ENCODE measurements at places on chromosomes 4 and X.

DNA sequence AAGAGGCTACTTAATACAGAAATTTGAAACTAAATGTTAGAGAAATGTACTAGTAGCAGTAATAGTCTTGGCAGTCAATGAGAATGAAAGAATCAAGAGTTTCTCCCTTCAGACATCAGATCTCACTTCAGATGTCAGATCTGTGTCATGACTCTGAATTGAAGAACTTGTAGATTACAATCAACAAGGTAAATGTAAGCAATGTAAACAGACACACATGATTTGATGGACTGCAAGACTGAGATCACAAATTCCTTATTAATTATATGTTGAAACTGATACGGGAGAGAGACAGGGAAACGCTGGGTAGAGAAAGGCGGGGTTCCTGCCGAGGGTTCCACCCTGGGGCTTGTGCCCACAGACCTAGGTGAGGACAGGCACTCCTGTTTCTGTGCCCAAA is 65.5 kb upstream of the HHIP start:
- no peak for DNase-seq

DNA sequence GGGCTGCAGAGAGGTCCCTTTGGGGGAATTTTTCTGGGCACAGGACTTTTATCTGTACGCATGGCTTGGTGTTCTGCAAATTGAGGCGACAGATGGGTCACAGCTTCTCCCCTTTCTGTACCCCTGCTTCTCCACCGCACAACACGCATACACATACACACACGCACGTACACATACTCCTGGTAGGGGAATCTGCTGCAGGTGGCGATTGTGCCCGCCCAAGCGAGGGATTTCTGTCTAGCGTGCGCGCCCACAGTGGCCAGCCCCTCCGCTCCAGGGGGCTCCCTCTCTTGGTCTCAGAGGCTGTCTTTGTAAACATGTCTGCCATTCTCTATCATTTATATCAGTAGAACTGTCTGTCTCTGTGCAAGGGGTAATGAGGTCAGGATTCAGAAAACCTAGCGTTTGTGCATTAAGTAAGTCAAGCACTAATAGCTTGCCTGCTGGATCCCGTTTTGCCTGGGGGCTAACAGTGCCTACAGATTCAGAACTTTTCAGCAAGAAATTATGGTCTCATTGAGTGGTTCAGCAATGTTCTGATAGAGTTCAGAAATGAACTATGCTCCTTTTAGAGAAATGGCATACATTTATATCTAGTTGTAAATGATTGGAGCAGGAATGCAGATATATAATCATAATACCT is 2.2 kb downstream of the GRID2 start:
- no peak for DNase-seq

DNA sequence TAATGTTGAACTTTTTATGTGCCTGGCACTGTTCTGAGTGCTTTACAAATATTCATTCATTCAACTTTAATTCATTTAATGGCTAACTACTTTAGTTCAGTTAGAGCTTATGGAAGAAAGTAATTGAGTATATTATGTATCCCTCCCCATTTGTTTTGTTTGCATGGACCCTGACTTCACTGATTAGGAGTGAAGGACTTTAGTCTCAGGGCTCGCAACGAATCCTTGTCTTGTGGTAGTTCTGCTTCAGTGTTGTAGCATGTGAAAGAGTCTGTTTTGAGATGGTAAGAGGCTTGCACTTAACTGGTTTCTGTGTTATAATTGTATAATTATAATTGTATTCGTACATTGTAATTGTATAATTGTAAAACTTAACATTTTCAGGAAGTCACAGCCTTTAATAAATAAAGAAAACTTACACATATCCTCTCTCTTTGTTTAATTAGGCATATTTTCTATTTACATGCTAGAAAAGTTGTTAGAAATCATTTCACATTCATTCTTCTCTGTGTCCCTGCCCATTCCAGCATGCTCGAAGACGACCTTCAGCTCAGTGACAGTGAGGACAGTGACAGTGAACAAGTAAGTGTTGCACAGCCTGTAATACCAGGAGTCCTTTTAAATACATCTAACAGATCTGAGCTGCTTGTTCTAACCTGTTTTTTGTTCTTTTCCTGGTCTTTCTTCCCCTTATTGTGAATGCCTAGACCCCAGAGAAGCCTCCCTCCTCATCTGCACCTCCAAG is 115.1 kb downstream of the KLHL8 start:
- DNase-seq = no peak

- DNase-seq = peak; percentile 37
Observed at GRCh38 chrX:56764153-56764974, 35.3 kb downstream of the NBDY start.

- DNase-seq = no peak
Observed at GRCh38 chr4:138996090-138996489, 19.5 kb upstream of the NOCT start.

DNA sequence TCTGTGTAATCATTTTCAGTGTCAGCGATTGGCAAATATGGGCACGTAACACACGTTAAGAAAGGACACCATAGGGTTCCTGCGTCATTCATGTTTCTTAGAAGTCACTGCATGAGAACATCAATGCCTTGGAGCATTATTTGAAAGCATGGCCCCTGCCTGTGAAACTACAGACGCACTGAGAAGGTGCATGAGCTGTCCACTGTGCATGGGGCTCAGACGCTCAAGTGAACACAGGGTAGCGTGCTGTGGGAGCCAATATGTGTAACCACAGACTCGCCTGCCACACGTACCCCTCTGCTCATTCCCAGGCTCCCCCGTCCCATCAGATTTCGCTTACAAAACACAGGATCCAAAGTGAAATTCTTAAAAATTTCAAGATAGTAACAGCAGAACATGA is 6.5 kb downstream of the PPP2R2C start:
- no peak for DNase-seq

DNA sequence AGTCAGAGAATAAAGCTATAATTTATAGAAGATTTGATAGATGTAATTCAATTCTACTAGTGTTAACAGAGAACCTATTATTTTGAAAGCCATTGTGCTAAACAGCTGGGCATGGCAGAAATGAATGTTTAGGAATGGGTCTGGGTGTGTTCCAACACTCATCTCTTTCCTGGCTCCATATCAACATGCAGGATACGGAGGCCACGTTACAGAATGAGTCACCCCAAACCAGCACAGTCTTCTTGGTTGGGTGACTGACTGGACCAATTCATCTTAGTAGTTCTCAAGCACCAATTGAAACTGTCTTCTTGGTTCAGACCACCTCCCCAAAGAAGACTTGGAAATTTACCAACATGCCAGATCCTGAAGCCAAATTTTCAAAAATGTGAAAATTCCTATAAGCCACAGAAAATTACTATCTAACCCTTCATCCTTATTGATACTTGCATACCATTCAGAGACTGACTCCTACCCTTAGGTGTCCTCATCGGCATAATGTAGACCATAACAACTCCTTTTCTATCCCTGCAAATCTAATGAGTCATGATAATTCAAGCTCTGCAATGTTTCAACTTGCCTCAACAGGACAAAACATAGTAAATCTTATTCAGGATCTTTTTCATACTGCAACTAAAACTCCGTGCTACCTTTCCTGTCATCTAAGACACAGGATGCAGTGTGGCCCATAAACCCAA is 52.0 kb upstream of the ATOH1 start:
- no peak for DNase-seq

GRCh38 chr4:104465201-104465600 is 29.5 kb downstream of the CXXC4 start:
- no peak for DNase-seq

- DNase-seq = no peak
Observed at GRCh38 chr4:25527034-25527433, 128.6 kb upstream of the SLC34A2 start.

DNA sequence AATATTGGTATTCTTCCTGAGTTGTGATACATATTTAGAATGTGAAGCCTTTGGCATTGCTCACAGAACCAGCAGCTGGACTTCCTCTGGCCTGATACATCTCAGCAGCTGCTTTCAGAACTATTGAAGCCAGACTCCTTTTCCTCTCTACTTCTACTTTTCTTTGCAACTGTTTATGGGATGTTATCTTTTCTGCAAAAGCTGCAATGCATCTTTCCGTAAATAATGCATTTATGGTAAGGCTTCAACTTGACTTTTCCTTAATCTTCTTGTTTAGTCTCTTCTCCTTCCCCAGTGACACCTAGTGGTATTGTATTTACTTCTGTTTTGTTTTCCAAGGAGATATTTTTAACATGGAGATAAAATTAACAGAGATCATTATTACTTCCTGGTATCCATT is 1548.7 kb downstream of the PCDH7 start:
- DNase-seq = no peak

DNA sequence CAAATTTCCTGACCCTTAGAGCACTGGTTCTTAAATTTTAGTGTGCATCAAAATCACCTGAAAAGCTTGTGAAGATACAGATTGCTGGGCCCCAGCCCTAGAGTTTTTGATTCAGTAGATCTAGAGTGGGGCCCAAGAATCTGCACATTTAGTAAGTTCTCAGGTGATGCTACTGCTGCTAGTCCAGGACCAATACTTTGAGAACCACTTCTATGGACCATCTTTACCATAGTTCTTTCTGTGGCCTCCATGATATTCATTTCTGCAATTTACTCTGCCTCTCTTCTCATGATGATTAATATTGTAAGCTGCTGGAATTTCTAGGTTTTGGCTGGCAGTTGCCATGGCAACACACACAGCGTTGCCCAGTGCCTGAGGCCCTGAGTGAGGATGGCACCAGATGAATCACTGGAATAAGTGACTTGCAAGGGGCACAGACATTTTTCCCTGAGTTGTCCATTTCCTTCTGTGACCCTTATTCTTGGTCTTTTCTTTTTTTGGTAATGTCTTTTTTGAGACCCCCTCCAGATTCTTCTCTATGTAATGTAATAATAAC is 83.6 kb downstream of the PPP1R2C start:
- no peak for DNase-seq

DNA sequence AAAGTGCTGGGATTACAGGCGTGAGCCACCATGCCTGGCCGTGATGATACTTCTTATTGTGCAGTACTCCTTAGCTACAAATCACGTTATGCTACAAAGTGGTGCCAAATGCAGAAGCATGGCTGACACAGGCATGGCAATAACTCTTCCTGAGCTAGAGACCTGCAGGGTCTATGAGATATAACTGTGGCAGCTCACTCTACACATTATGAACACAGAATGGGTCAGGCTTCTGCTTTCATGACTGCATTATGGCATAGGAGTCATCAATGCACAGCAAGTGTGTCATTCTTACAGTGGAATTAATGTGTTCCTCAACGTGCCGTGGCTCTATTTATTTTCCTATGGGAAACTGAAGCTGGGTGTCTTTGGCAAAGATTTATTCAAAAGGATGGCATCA is 64.5 kb downstream of the UGT8 start:
- no peak for DNase-seq

- DNase-seq = no peak
Observed at GRCh38 chrX:114065577-114066223, 518.2 kb upstream of the HTR2C start.

DNA sequence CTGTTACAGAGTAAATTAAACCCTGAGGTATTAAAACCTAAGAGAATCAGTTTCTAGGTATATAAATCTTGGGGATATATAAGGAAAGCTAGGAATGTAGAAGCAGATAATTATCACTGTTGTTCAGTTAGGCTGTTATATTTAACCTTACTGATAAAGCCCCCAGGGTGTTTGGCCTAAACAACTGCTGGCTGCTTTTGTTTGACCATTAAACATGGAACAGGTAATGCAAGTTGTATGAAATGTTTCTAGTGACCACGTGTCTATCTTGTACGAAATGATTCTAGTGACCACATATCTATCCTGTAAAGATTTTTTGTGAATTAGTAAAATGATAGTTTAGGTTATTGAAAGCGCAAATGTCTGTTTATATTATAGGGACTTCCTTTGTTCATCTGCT is 52.6 kb downstream of the SGMS2 start:
- no peak for DNase-seq

GRCh38 chr4:148273501-148273986 is 168.7 kb downstream of the NR3C2 start:
- DNase-seq = no peak

- DNase-seq = no peak
Observed at GRCh38 chr4:15253349-15253748, 174.5 kb upstream of the C1QTNF7 start.

- no peak for DNase-seq
Observed at GRCh38 chr4:140078366-140078765, 75.6 kb downstream of the MAML3 start.

DNA sequence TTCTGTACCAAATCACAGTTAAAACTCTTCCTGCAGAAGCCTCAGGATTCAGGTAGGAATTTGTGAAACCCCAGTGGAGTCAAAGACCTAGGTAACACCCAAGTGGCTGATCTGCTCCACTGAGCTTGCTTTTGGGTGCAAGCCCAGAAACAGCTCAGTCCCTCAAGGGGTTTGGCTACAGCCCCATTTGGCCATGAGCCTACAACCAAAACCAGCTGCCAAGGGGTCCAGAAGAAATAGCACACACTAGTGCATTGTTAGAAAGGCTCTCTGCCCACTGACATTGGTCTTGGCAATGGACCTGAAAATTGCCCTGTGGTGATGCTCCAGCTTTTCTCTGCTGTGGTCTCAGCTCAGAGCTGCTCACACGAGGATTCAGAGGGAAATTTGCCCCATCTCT is 577.4 kb upstream of the INTU start:
- DNase-seq = no peak

DNA sequence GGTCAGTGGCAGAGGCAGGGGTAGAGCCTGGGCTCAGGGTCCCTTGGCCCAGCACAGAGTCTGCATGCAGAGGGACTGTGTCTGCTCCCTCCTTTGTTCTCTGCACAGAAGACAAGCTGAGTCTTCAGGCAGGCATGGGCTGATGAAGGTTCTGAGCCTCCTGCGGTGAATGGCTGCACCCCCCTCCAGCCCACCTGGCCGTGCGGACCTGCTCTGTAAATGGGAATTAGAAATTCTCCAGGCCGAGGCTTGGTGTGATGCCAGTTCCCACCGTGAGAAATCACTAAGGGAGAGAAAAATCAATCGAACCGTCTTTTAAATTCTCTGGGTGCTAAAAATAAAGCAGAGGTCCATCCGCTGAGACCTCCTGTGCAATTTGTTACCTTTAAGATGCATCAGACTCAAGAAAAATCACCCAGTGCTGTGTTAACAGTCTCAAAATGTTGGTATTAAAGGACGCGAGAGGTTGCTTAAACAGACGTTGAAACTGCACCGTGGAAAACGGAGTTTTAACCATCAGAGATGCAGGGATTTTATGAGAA is 96.0 kb downstream of the WFS1 start:
- DNase-seq = no peak

DNA sequence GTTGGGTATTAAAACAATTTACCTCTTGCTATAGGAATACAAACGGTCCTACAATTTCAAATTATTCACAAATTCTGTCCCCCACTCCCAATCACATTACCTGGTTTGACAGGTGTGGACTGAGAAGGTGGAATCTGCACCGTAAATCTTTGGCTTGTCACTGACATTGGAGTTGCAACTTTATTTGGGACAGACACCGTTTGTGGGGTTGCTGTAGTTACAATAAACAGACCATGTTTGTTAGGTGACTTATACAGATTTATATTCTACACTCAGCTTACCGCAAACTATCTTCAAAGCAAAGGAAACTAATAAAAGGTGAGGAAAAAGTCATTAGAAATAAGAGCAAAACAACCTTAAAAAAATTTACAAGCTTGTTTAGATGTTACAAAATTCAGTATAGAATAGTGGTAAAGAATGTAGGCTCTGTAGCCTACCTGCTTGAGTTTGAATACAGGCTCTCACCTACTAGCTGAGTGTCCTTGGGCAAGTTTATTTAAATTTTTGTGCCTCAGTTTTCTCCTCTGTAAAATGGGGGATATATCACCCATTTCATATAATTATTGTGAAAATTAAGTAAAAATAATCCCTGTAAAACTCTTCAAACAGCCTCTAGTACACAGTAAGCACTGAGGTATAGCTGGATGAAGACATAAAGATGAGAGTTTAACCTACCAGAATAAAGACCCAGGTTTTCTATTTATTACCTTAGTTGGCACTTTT is 6.1 kb downstream of the TAF9B start:
- DNase-seq = no peak
